ENCODE measurements at places on chromosomes 2 and 18.

- no peak for DNase-seq
Measured at GRCh38 chr2:20563833-20564232, 87.1 kb downstream of the HS1BP3 start.

GRCh38 chr2:218368621-218369153 is 12.0 kb downstream of the CATIP start:
- DNase-seq = no peak

DNA sequence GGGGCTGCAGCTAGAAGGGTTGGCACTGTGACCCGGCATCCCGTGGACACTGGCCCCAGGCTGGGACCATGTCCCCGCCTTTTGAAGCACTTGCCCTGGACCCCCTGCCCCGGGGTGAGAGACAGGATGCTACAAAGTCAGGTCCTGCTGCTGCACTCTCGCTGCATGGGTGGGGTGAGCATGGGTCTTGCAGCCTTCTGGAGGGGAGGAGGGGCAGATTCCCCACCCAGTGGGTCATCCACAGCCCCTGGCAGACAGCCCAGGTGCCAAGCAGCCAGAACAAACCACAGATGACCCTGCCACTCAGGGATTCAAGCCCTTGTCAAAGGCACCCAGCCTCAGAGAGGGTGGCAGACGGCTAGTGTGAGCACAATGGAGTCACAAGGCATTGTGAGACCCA is 5.7 kb upstream of the NMUR1 start:
- DNase-seq = no peak

- no peak for DNase-seq
Measured at GRCh38 chr2:188345831-188346458, 54.3 kb downstream of the GULP1 start.

DNA sequence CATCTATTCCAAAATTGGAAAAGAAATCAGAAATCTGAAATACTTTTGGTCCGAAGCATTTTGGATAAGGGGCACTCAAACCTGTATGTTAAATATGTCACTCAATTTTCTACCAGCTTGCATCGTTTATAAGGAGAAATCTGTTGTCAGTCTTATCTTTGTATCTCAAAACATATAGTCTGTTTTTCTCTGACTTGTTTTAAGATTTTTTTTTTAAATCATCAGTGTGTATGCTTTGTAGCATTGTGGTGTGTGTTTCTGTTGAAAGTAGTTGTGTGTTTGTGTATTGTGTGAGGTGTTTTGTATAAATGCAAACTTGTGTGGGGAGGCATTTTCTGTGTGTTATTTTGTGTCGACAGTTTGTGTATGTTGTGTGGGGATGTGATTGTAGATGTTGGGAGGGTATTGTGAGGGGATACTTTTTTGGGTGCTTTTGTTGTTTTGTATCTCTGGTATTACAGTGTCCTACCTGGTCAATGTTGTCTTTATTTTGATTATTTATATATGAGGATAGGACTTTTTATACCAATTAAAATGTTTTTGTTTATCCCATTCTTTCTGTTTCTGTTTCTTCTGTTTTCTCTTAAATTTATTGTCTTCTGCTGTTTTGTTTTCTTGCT is 30.9 kb downstream of the SMCHD1 start:
- no peak for DNase-seq

- DNase-seq = no peak
Measured at GRCh38 chr2:200296118-200296517, 10.4 kb upstream of the SPATS2L start.
